Stimulated activated naive CD8-positive, alpha-beta T cell treated with anti-CD3 and anti-CD28 coated beads, Interleukin-15, Interleukin-2, amounts not matched to agents 100 U/mL and 50 U/mL, for 24 hours (primary cell): ENCODE measurements at places on chromosomes 3 and 15.

- no peak for DNase-seq
Observed at GRCh38 chr3:42292009-42292408, 26.0 kb upstream of the CCK start.

- DNase-seq: no peak
Observed at GRCh38 chr3:124267406-124267805, 275.5 kb upstream of the ROPN1 start.

GRCh38 chr15:87804451-87804850 lies 452.1 kb downstream of the NTRK3 start:
- no peak for DNase-seq

GRCh38 chr3:12994607-12995388 lies 78.4 kb downstream of the IQSEC1 start:
- peak; percentile 93 for DNase-seq

- DNase-seq: no peak
Observed at GRCh38 chr3:64368257-64369020, 143.2 kb upstream of the PRICKLE2 start.

GRCh38 chr3:19547665-19548464 lies 386.2 kb downstream of the EFHB start:
- DNase-seq: no peak

DNA sequence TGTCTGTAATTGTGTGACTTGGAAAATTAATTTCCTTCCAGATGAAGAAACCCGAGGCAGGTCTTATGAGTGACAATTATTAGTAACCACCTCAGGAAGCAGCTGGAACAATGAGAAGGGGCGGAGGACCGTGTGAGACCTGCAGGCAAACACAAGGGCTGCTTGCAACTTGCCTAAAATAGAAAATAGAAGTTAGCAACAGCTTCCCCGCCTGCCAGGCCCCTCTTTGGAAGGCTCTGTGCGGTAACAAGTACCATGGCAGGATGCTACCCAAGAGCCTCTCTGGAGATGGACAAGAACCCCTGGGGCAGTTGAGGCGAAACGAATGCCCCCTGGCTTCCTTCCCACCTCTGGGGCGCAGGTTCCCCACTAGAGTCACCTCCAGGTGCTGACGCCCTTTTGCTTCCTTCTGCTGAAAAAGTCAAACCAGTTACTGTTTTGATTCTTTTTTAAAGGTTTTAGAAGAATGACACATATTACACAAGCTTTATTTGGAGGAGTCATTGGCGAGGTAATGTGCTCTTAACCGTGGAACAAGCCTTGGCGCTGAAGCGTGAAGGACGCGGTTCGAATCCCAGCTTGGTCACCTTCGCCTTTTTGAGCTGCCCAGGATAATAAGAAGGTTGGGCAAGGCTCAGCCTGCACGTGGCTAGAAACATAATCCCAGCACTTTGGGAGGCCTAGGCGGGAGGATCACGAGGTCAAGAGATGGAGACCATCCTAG lies 47.0 kb upstream of the SYNM start:
- no peak for DNase-seq

DNA sequence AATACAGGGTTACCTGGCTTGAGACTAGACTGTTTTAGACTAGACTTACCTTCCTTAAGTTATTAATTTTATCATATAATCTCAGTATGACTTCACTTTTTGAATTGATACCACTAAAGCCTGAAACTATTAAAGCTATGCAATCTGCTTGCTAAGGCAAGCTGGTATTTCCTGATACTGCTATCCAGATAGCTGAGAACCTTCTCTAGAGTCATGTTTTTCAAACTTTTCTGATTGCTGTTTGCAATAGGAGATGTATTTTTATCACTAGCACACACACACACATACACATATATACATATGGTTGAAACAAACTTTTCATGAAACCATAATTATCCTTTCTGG lies 9.3 kb upstream of the MAGI1 start:
- DNase-seq: no peak

- DNase-seq: peak; percentile 43
Observed at GRCh38 chr15:100131321-100132224, 210.2 kb downstream of the ADAMTS17 start.

GRCh38 chr3:141708367-141708766 lies 29.7 kb upstream of the RNF7 start:
- DNase-seq: no peak

DNA sequence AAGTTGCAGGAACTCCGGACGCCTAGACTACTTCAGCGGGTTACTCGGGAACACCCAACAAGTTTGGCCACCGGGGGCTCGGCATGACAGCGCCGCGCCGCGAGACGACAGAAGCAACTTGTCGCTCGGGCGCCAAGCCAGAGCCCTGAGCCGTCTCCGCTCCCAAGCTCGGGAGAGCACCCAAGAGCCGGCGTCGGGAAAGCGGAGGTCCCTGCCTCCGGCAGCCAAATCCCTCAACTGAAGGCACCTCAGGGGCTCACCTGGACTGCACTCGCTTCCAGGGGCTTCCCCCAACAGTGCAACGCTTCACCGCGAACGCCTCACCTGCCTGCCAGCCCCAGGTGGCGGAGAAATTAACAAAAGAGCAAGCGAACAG lies 640 bp downstream of the MB21D2 start:
- peak; percentile 37 for DNase-seq

- peak; percentile 68 for DNase-seq
Observed at GRCh38 chr15:98292442-98293240, 332.1 kb downstream of the ARRDC4 start.

- no peak for DNase-seq
Observed at GRCh38 chr3:47678446-47679338, 100.0 kb upstream of the CSPG5 start.

- DNase-seq: peak; percentile 41
Observed at GRCh38 chr3:111980716-111981456, 2.1 kb downstream of the ABHD10 start.

DNA sequence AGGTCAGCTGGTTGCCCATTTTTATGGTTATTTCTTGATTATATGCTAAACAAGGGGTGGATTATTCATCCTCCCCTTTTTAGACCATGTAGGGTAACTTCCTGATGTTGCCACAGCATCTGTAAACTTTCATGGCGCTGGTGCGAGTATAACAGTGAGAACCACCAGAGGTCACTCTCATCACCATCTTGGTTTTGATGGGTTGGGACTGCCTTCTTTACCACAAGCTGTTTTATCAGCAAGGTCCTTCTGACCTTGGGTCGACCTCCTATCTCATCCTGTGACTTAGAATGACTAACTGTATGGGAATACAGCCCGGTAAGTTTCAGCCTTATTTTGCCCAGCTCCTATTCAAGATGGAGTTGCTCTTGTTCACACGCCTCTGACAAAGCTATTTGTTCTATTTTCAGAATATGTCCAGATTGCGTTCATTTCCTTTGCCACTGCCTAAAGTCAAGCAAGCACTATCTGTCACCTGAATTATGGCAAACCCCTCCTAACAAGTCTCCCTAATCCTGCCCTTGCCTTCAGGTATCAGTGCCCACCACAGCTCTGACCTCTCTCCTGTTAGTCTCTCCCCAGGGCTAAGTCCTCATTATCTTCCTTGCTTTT lies 308.5 kb downstream of the ROBO2 start:
- DNase-seq: no peak

DNA sequence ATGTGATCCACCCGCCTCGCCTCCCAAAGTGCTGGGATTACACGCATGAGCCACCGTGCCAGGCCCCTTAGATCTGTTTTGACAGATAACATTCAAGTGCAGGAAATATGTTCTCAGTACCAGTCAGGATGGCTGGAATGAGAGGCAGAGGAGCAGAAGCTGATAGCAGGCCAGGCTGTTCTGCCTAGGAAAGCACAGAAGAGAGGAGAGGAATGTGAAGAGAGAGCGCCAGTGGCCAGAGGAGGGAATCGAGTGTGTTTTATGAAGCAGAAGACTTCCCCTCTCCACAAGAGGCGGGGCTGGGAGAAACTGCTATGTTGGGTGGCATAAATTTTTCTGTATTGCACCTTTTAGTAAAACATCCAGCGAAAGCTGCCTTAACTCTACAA lies 32.0 kb upstream of the RYK start:
- no peak for DNase-seq

DNA sequence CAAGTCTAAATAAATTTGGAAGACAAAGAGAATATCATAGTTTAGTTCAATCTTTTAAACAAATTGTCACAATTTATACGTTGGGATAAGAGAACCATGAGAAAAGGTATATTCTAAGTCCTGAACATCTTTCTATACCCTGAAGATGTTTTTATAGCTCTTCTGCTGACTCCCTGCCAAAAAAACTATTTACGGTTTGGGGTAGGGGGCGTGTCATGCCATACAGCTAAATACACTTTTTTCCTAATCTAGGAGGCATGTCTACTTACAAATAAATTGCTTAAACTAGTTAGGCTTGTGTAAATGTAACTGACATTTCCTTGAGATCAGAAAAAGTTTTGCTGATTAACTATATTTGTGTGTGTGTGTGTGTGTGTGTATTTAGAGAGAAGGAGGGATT lies 163.3 kb downstream of the PGPEP1L start:
- no peak for DNase-seq

- DNase-seq: peak; percentile 54
Observed at GRCh38 chr3:109731639-109732473, 394.5 kb upstream of the DPPA4 start.

DNA sequence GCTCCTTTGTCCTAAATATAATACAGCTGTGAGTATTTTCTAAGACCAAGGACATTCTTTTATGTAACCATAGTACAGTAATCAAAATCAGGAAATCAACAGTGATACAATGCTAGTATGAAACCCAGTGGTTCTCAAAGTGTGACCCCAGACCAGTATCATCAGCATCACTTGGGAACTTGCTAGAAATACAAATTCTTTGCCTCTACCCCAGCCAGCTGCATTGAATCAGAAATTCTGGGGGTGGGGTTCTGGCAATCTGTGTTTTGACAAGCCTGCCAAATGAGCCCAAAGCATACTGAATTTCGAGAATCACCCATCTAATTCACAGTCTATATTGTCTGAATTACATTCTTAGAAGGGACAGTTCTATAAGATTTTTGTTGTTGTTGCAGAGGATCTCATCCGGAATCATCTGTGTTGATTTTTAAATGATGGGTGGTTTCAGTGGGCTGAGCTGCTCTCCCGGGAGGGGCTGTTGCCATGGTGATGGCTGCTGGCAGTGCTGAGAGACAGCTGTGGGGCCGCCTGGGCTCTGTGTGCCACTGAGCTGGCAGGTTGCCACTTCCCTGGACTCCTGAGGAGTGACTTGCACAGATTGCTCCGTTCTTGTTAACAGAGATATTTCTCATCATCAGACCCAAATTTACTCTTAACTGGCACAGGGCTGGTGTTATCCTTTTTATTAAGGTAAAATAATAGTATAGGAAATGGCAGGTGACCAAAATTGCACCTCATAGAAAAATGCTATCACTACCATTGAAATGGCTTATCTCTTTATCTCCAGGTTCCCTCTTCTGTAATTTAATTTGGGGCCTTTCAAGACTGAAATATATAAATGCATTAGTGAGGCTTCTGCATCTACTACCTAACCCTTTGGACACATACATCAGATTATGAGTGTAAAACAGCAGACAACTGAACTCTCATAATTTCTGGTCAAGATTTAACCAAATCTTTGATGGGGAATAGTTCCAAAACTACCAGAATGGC lies 56.5 kb downstream of the NEK11 start:
- no peak for DNase-seq

- DNase-seq: no peak
Observed at GRCh38 chr15:86915811-86916331, 836.2 kb downstream of the AGBL1 start.

DNA sequence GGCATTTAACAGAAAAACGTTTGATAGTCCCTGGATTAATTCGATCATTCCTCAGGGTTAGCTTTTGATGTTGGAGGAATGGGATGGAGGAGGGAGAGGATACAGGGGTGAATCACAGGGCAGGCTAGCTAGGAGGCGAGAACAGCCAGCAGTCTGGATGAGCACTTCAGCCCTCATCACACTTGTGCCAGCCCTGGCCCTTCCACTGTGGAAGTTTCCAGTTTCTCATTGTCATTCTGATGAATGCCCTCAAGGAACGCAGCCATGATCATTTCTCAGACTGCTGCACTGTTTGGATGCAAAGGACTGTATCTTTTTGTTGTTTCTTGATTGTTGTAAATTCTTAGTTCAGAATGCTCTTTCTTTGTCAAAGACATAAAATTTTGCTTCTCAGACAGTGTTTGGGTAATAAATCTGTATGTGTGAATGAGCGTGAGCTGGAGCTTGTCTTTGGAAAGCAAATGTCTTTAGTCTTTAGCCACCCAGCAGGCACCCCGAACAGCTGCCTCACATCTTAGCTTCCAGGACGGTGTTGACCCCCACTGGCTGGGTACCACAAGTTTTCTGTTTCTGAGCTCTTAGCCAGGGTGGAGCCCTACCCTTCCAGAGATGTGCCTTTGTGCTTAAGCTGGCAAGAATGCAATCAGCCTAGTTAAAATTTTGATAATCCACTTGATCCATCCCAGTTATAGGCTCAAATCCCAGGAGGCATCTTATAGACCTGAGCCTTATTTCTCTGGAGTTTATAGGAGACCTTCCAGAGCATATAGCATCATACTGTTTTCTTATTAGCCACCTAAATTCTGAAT lies 121.1 kb downstream of the PDCD6IP start:
- no peak for DNase-seq

DNA sequence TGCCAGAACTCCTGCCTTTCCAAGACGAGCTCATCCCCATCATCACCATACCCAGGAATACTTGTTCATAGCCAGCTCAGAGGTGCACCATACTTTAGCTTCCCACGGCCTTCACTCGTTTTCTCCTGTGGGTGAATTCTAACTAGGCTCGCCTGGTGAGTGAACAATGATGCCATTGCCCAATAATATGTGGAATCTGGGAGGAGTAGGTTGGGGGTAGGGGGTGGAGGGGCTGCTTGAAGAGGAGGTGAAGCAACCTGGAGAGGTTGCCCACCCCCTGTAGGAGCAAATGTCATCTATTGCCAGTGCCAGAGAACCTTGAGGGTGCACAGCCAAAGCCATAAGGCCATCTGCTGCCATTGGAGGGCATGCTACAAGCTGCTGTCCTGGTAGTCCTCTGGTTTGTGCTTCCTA lies 592 bp upstream of the ZNF445 start:
- no peak for DNase-seq
